ENCODE measurements at places on chromosomes 4 and X.

GRCh38 chr4:114076899-114077570 is 97.6 kb upstream of the ARSJ start:
- DNase-seq = no peak

- DNase-seq = no peak
These were observed 80.8 kb downstream of the CC2D2A start for GRCh38 chr4:15550491-15550890.

GRCh38 chrX:55867708-55868107 is 150.2 kb downstream of the RRAGB start:
- no peak for DNase-seq

- DNase-seq = peak; percentile 59
These were observed 46.0 kb upstream of the TMPRSS11F start for GRCh38 chr4:68175562-68176155.

- no peak for DNase-seq
These were observed 106.3 kb downstream of the ZAR1 start for GRCh38 chr4:48596336-48596735.

GRCh38 chrX:147478899-147479298 is 432.8 kb upstream of the FMR1 start:
- DNase-seq = no peak

DNA sequence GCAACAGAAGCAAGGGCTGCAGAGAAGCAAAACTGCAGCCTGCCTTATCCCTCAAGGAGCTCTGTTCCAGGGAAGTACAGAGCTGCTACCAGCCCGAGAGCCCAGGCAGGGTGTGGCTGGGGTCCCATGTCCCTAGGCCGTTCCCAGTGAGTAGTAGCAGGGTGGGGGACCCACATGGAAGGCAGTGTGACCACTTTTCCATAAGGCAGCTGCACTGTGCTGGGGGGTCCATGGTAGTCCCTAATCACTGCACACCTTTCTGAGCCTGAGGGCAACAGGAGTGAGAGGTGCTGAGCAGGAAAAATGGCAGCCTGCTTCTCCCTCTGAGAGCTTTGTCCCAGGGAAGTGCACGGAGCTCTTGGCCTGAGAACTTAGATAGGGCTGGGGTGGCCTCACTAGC is 135.9 kb downstream of the SH3BGRL start:
- DNase-seq = no peak

- no peak for DNase-seq
These were observed 102.0 kb downstream of the RTL5 start for GRCh38 chrX:72029483-72030411.

DNA sequence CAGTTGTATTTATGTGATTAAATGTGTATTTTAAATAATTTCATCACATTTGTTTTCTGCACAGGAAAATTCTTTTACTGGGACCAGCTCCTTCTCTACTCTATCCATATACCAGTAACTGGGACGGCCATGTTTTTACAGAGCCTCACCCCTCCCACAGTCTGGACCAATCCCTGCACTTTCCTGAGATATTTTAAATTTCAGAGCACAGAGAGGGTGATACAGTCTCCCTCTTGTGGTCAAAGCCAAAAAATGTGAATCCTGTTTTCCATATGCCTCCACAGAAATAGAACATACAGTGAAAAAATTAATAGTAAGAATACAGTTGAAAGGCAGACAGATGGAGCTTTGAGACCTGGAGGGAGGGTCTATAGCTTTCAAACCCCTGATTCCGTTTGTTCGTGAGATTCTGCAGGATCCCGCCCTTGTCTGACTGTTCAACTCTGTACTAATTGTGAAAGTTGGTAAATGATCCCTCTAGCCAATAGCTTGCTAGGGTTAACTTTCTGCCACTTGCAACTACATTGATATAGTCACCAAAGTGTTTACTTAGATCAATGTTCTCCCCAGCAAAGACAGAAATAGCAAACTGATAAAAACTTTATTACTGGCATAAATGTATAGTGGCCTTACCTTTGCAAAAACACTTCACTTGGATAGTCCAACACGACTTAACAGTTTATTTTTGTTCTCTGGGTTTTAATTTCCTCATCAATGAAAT is 172.2 kb downstream of the PPARGC1A start:
- peak; percentile 12 for DNase-seq

GRCh38 chr4:155658681-155659064 is 8.0 kb upstream of the GUCY1A1 start:
- DNase-seq = no peak

Data from GM20000 (cell line).